ENCODE measurements at places on chromosomes 16 and 17.
A peak's percentile ranks its signal among the peaks of the same experiment; 100 is the strongest.

DNA sequence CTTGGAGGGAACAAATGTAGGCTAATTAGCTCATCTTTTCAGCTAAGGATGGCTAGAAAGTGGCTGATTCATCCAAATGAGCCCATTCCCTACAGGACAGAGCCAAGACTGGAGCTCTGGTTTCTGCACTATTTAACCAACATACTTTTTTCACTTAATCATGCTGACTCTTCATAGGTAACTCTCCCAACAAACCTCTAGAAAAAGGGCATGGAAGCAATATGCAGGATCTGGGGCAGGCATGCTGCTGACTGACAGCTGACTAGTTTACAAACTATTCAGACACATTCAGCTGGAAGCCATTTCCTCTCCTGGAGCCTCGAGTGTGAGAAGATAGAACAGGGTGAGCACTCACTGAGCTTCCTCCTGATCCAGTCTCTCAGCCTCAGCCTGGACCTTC lies 6.2 kb downstream of the BECN1 start:
- DNase-seq = no peak

DNA sequence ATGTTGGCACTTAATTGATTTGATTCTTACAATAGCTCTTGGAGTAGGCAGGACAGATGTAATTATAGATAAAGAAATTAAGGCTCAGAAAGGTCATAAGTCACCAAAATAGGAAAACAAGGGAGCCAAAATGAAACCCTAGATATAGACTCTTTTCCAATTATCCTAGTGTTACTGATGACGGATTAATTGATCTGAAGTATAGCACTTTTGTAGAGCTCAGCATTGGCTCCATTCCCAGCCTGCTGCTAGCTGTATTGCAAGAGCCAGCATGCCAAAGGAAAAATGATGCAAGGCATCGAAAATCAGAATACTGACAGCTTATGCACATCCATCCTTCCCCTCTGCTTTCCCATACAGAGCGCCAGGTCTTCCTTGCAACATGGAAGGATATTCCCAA lies 21.6 kb upstream of the RASL10B start:
- DNase-seq = no peak

- no peak for DNase-seq
Measured at GRCh38 chr17:2949469-2950044, 113.8 kb downstream of the OR1D5 start.

DNA sequence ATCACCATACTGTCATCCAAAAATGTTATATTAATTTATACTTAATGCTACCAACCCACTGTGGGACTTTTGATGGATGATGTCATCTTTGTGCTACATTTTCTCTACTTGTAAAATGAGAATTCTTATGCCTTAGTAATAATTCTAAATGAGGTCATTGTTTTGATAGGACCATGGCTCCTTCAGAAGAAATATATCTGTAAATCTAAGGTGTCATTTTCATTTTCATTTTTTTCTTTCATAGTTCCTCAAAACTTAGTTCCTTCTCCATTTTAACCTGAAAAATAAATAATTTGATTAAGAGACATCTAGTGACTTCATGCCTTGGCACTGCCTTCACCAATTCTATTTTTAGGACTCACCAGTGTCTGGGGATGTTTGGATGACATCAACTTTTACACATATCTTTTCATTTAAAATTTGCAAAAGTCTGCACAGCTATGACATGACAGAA lies 48.7 kb downstream of the GPRC5B start:
- DNase-seq = no peak

GRCh38 chr17:40307740-40308239 lies 1.2 kb upstream of the RARA start:
- no peak for DNase-seq

DNA sequence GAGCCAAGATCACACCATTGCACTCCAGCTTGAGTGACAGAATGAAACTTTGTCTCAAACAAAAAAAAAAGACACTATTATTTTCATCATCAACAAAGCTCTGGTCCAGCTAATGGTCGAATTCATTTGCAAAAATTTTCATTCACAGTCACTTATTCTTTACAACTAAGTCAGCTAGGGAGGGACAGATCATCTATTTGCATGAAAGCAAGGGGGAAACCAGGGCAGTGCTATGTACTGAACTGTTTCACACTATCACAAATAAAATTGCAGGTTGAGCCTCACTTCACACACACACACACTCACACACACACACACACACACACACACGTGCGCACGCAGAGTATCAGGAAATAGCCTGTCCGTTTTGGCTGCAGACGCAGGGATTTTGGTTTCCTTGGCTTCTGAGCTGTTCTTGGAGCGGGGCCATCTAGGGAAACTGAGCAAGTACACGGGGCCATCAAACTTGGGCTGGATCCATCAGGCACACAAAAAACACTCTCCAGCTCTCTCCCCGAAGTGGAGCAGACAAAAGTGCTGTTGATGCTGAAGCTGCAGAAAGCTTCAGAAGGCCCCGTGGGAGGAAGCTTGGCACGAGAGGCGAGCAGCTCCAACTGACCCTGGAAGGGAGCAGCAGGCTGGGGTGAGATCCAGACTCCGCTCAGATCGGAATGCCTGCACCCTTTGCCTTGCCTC lies 44.3 kb upstream of the HELZ start:
- peak; percentile 57 for DNase-seq

GRCh38 chr17:56699186-56699894 lies 105.8 kb downstream of the NOG start:
- DNase-seq = peak; percentile 71

- DNase-seq = no peak
Measured at GRCh38 chr16:68991075-68991474, 114.4 kb upstream of the HAS3 start.

DNA sequence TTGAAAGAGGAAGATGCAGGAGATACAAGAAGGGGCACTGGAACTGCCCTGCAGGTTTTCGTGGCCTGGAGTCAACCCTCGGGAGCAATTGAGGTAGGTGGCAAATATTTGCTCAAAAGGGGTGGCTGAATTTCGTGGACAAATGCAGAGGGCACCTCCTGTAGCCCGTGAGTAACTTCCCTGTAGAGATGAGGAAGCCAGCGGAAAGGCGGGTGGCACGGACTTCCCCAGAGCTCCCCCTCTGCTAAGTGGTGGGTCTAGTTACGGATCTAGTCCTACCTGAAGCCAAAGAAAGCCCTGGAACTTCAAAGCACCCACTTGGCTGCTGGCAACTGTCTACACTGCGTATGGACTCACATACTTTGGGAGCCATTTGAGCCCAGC lies 1.0 kb upstream of the ATP2C2 start:
- no peak for DNase-seq

- no peak for DNase-seq
Measured at GRCh38 chr17:64084940-64085649, 44.8 kb downstream of the ERN1 start.

- peak; percentile 61 for DNase-seq
Measured at GRCh38 chr16:20899477-20900298, 470 bp downstream of the DCUN1D3 start.

DNA sequence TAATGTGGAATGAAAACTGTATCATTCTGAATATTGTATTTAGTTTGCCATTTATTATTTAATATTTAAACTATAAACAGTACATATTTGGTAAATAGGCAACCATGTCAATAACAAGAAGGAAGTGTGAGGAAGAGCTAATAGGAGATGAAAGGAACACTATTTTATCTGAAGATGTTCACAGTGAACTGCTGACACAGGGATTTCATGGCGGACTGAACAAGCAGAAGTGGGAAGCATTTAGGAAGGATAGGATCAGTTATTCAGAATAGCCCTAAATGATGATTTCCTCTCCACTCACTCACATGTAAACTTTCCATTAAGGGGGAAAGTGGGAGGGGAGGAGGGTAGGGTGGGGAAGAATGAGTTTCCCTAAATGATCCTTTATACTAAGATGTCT lies 682.4 kb downstream of the TOX3 start:
- DNase-seq = no peak

DNA sequence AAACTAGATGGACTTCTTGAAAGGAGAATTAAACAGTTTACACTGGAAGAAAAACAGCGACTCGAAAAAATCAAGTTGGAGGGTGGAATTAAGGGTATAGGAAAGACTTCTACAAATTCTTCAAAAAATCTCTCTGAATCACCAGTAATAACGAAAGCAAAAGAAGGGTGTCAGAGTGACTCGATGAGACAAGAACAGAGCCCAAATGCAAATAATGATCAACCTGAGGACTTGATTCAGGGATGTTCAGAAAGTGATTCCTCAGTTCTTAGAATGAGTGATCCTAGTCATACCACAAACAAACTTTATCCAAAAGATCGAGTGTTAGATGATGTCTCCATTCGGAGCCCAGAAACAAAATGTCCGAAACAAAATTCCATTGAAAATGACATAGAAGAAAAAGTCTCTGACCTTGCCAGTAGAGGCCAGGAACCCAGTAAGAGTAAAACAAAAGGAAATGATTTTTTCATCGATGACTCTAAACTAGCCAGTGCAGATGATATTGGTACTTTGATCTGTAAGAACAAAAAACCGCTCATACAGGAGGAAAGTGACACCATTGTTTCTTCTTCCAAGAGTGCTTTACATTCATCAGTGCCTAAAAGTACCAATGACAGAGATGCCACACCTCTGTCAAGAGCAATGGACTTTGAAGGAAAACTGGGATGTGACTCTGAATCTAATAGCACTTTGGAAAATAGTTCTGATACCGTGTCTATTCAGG lies 85.0 kb downstream of the C17orf58 start:
- DNase-seq = no peak

- no peak for DNase-seq
Measured at GRCh38 chr16:10616419-10616755, 36.0 kb upstream of the EMP2 start.

DNA sequence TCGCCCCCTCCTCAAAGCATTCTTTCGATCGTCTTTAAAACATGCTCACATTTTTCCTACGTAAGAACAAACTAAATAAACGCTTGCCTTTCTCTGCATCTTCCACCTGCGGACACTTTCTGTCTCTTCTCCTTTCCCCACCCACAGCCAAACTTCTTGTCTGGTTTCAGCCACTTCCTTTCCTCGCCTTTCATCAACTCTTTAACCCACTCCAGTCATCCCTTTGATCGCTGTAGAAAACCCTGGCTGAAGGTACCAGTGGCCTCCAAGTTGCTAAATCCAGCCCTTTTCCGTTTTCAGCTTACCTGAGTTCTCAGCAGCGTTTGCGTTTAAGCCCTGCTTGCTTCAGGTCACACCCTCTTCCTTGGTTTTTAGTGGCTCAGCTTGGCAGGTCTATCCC lies 483 bp downstream of the RPA1 start:
- peak; percentile 9 for DNase-seq

DNA sequence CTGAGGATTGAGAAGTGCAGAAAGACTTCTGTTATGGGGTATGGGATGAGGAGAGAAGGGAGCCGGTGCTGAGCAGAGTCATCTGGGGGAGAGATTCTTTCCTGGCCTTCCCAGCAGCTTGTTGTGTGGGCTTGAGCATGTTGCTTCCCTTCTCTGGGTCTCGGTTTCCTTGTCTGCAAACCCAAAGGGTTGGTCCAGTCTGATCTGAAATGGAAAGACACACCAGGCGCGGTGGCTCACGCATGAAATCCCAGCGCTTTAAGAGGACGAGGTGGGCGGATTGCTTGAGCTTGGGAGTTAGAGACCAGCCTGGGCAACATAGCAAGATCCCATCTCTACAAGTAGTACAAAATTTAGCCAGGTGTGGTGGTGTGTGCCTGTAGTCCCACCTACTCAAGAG lies 6.0 kb downstream of the SOCS3 start:
- no peak for DNase-seq

- DNase-seq = no peak
Measured at GRCh38 chr16:67932462-67932840, 789 bp upstream of the CTRL start.

- DNase-seq = no peak
Measured at GRCh38 chr16:57865746-57866528, 63.6 kb upstream of the KIFC3 start.

- no peak for DNase-seq
Measured at GRCh38 chr16:73052576-73052975, 4.6 kb upstream of the ZFHX3 start.

DNA sequence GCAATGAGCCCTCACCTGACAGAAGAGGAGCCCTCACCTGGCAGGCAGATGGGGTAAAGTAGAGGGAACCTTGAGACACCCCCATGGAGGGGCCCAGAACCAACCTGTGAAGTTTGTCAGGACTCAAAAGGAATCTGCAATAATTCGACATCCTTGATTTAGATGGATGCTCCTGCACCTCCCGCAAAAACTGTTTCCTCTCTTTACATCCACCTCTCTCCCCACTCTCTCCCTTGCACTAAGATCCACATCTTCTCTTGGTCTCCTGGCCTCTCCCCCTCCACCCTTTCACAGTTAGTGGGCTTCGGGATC lies 34.9 kb upstream of the RBFOX3 start:
- no peak for DNase-seq

DNA sequence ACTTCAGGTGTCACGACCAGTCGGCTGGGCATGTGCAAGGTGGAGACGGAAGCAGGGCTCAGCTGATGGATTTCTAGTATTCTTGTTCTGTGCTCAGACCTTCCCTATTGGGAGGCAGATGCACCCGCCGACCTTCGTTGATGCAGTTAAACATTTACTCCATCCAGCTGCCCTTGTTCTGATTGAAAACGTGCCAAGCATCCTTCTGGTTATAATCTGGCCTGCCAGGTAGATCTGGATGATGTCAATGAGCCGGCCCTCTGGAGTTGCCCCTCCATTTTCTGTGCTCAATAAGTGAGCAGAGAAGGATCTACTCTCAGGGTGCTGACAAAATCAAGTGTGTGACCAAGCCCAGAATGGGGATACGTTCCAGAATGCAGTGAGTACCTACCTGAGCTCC lies 38.3 kb downstream of the CCDC182 start:
- no peak for DNase-seq

DNA sequence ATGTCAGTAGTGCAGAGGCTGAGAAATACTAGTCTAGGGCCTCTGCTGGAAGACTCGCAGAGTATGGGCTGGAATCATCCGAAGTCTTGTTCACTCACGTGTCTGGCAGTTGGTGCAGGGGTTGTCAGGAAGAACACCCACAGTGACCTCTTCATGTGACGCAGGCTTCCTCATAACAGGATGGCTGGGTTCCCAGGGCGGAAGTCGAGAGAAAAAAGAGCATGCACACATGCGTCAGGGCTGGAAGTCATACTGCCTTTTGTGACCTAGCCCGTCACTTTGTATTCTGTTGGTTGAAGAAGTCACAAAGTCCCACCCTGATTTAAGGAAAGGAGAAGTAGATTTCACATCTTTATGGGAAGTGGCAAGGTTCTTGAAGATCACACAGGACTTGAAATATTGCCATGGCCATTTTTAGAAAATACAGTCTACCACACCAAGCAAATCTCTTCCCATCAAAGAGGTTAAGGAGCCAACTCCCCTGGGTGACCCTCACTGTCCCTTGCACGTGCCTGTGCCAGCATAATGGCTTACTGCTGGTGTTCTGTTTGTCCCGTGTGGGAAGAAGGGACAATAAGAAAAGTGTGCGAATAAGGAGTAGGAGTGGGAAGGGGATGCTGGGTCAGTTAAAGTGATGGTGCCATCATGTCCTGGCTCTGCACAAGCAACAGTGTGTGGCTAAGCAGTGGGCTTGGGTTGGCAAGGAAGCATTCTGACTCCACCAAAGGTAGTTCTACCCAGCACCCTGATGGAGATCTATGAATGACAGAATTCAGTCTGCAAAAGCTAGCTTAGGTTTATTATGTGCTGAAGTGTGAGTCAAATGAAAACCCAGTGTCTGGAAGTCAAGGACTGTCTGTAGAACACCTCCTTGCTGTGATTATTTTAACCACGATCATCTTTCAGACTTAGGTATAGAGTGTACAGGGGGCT lies 28.1 kb downstream of the HEATR3 start:
- peak; percentile 9 for DNase-seq

- no peak for DNase-seq
Measured at GRCh38 chr16:53924331-53925106, 220.6 kb downstream of the FTO start.

GRCh38 chr16:2095315-2095853 lies 40.3 kb downstream of the PKD1 start:
- no peak for DNase-seq

- DNase-seq = no peak
Measured at GRCh38 chr16:59053911-59054310, 319.8 kb upstream of the GOT2 start.
